8988T (cell line): ENCODE measurements at places on chromosomes 5 and 9.

GRCh38 chr5:42606464-42606869 is 150.2 kb upstream of the CCDC152 start:
- no peak for DNase-seq

DNA sequence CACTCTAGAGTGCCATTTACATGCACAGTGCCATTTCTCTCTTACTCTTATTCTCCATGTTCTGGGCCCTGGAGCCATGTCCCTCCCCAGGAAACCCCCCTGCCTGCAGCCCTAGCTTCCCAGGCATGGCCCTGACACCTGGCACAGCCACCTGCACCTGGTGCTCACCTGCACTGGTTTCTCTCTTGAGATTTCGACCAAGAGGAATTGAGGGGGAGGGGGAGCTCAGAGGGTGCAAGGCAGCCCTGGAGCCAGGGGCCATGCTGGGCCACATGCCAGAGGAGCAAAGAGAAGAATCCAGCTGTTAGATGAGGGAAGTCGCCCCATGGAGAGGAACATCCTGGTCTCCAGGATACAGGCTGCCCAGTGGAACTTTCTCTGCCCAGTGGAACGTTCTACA is 65.0 kb upstream of the RAPGEF1 start:
- DNase-seq: no peak

DNA sequence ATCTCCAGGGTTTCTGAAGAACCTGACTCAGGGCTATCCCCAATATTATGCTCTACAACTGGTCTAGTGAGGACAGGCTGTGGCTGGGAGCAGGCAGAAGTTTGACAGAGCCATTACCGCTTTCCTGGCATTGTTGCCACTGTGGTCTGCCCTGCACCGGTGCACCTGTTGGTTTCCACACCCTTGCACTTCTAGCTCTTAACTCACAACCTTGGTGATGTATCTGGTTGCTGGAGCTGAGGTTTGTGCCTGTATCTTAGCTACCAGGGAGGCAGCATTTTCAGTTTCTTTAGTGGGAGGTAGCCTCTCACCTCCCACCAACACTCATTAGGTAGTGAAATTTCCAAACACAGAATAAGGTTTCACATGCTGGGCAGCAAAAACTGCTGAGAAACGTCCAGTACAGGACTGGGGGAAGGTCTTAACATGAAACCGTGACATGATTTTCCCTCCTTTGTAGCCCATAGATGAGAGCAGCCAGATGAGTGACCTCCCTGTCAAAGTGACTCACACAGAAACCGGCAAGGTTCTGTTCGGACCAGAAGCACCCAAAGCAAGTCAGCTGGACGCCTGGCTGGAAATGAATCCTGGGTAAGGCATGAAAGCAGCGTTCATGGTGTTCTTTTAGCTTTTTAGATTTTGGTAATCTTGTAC is 57.7 kb downstream of the SMARCA2 start:
- DNase-seq: no peak

DNA sequence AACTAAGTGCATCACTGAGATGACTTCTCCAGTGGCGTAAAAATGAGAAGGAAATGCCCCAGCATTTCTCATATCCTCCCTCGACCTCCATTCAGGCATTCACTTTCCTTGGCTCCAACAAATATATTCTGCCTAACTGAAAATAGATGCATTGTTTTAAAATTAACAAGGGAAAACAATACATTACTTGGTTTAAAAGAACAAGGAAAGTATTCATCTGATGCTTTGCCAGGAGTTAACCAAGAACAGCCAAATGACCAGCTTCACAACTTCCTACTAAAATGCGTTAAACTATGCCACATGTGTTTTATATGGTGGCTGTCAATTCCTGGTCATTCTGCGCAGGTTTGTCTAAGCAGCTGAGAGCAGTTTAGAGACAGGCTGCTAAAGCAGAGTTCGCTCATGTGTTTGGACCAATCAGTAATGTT is 121.4 kb downstream of the GNAQ start:
- DNase-seq: no peak
